NCI-H2107 (cell line): ENCODE measurements at places on chromosomes 16 and 17.
A peak's percentile ranks its signal among the peaks of the same experiment; 100 is the strongest.

DNA sequence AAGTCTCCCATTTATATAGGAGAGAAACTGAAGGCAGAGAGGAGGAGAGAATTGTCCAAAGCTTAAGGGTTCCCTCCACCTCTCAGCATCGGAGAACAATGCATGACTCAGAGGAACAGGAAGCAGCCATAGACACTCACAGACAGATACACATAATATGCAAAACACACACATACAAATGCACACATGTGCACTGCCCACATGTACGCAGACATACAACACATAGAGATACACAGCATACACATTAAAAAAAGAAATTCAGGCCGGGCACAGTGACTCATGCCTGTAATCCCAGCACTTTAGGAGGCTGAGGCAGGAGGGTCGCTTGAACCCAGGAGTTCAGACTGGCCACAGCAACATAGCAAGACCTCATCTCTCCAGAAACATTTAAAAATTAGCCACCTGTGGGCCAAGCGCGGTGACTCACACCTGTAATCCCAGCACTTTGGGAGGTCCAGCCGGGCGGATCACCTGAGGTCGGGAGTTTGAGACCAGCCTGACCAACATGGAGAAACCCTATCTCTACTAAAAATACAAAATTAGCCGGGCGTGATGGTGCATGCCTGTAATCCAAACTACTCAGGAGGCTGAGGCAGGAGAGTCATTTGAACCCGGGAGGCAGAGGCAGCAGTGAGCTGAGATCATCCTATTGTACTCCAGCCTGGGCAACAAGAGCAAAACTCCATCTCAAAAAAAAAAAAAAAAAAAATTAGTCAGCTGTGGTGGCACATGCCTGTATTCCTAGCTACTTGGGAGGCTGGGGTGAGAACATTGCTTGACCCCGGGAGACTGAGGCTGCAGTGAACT, 11.3 kb downstream of the ERAL1 start:
- DNase-seq, result no peak

DNA sequence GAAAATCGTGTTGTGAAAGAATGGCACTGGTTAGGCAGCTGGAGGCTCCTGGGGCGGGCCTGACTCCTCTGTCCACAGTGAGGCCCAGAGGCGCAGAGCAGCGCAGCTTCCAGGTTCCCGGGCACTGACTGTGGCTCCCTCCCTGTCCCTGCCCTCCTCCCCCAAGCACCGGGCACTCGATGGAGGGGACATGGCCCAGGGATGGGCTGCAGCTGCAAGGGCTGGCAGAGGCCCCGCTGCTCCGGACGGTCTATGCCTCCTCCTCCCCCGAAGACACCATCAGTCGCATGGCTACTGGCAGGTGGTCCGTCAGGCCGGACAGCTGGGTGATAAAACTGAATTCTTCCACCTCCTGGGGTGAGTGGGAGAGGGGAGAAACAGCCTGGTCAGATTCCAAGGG, 50.1 kb downstream of the PRMT7 start:
- DNase-seq, result no peak

DNA sequence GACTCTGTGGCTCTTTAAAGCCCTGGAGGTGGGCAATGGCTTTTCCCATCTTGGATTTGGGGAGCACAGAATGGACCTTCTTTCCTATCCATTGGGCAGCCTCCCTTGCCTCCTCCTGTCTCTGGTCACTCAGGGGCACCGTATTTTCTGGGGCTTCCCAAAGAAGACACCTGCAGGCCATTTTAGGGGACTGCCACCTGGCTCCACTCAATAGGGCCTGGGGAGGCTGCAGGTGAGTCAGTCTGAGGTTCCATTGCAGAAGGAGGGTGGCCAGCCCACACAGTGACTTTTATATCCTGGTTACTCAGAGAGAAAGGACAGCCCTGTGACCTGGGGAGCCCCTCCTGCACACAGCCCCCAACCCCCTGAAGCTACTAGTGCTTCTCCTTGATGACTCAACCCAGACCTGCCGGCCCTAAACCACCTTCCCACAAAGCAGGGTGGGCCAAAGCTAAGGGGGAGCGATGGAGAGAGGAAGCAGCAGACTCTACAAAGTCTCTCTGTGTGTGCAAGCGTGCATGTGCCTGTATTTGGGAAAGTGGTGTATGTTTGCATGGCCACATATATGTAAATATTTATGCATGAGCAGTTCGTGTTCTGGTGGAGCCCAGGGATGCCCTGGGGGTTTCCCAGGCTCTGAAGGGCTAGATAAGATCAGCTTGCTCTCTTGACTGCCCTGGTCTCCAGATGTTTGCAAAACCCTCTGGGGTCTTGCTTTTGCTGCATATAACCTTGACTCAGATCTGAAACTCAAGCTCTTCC, 5.0 kb downstream of the CX3CL1 start:
- no peak for DNase-seq

DNA sequence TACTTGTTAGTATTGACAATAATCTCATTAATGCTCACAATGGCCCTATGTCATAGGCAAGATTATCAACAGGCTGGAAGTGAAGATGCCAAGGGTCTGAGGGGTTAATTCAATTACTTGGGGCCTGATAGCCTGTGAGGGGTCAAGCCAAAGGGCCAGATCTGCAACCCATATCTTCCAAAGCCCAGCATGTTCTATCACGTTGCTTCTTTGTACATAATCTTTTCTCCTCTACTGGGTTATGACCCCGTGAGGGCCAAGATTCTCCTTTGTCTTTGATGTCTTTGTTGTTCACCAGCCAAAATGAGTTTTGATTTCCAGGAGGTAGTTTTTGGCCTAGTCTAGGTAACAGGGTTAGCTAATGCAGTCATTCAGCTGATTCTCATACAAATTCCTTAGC, 347.2 kb downstream of the UTP18 start:
- no peak for DNase-seq

DNA sequence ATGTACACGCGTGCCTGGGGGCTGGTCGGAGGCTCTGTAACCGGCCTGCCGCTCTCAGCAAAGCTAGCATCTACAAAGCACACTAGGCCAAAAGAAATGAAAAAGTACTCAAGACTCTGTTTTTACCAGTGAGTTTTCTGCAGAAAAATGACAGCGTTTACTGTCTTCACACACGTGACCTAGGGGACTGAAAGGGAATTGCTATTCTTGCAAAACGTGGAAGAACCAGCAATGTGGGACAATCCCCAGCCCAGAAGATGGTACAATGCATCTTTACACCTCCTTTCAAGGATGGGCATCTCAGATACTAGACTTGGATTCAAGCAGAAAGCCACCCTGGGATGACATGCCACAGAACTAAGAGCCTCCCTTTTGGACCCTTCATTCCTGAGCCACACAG, 41.5 kb downstream of the NDEL1 start:
- no peak for DNase-seq

DNA sequence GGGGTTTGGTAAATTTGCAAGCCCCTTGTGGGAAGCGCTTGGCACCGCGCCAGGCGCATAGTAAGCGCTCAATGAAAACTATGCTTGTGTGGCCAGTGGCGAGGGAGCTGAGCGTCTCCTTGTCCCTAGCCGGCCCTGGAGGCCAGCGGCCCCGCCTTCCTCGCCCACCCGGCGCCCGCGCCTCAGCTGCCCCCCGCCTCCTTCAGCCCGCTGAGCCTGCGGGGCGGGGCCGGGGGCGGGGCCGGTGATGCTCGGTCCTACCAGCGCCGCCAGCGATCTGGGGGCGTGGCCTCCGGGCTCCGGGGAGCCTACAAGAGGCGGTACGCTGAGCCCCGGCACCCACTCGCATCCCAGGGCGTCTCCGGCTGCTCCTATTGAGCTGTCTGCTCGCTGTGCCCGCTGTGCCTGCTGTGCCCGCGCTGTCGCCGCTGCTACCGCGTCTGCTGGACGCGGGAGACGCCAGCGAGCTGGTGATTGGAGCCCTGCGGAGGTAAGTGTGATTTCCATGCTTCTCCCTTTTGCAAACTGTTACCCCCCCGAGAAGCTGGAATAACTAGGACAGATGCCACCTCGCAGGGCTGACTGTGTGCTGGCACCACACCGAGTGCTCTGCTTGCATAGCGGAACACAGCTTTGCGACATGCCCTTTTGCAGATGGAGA, at the start of gene CRISPLD2:
Gene CRISPLD2 (plus strand): TSS at position 342 of the 661 bp plus-strand sequence. CDS start 18,511 bp downstream, outside the sequence.
- peak; percentile 73 for DNase-seq

DNA sequence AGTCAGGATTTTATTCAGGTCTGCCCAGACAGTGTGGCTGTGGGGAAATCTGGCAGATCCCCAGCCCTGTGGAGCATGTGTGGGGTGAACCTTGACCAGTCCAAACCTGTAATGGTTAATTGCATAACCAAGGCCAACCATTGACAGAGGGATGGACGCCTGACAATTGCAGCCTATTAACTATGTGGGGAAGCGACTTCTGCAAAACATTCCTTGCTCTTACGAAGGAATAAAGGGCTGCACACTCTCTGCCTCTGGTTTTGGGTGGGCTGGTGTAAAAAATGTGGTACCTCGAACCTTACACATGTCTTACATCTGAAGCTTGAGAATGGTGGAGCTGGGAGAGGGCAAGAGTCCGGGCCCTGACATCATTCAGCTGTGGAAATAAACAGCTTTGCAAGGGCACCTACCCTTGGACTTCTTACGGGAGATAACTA, 35.8 kb downstream of the MAF start:
- DNase-seq, result no peak

DNA sequence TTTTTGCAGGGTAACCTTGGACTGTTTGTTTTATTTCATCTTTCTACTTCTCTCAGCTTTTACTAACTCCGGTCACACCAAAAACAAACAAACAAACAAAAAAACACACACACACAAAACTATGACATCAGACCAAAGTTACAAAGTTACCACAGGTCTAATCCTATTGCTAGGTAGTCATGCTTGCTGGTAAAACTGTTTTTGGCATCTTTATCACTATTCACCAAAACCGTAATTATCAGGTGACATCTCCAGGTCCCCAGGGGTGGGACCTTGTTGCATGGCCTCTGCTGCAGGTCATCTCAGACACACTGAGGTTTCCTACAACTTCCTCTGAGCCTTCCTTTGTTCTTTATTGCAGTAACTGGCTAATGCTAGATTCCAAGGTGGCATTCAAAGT, 162.3 kb downstream of the ABCA8 start:
- DNase-seq, result no peak

DNA sequence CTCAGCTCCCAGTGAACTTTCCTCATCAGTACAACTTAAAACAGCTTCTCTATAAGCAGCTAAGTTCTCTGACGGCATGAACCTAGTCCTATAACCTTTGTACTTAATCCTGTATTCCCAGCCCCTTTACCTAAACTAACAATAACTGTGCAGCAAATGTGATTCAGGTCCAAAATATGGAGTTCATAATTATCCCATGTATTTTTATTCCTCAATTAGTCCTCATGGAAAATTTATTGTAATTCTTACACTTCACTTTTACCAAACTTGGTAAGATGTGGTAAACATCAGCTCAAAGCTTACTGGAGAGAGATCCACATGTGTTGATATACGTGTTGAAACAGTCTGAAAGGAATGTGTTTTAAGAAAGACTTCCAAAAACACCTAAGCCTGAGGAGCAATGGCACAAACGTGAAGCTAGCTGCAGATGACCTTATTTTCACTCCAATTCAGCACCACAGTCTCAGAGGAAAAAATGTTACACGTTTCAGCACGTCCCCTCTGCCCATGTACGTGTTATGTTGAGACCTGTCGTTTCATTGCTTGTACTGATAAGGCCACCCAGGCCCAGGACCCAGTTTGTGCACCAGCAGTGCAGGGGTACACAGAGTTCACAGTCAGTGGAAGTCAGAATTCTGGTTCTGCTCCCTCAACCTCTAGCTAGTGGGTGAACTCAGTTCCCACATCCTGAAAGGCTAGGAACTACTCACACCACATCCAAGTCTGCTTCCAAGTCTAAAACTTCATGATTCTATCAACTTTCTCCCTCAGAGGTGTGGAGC, 7.1 kb downstream of the USP31 start:
- DNase-seq, result no peak

DNA sequence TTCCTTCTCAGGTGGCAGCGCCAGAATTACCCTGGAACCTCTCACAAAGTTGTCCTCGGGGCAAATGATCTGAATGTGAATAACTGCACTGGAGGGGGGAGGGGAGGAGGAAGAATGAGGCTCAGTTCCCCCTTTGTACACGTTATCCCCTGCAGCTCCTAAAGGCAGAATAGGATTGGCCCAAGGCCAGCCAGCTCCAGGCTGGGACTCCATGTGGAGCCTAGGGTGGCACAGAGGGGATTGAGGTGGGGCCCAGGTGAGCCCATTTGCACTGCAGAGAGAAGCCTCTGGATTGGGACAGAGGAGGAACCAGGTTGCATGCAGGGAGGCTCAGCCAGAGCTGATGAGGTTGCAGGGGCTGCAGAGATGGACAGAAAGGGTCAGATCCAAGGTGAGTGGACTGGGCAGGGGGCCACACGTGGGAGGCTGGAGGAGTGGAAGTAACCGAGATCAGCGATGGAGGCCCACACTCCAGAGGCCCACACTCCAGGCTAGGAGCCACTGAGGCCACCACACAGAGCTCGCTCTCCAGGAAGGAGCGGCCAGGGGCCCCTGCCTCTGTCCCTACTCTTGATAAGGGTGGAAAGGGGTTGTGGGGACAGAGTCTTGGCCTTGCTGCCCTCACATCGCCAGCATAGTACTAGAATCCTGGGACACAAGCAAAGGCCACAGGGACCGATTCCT, 78.6 kb downstream of the RBFOX3 start:
- DNase-seq, result no peak

DNA sequence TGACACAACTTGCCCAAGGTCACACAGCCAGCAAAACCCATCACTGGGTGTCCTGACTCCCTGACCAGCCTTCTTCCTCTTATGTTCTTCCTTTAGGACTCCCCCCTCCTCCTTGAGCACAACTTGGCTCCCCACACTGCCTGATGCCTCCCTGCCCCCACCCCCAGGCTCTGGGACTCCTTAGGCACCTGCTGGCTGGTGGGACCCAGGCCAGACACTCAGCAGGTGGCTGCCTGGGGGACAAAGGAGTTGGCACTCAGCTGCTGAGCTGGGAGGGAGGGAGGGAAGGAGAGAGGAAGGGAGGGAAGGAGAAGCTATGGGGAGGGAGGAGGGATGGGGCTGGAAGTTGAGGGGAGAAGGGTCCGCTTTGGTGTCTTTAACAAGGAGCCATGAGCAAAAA, 8.0 kb downstream of the SEZ6 start:
- peak; percentile 70 for DNase-seq

GRCh38 chr17:42114118-42114517, 1.6 kb upstream of the DHX58 start:
- no peak for DNase-seq

DNA sequence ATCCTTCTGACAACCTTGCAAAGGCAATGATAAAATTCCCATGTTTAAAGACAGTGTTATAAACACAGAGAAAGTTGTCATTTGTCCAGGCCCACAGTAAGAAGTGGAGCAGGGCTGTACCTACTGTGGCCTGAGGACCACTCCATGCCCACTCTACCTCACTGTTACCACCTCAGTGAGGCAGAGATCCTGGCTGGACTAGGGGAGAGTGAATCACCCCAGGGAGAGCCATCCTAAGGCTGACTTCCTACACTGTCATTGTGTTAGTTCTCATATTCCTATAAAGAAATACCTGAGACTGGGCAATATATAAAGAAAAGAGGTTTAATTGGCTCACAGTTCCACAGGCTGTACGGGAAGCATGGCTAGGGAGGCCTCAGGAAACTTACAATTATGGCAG, 228.8 kb upstream of the HSBP1 start:
- no peak for DNase-seq
